Stimulated activated CD4-positive, alpha-beta T cell treated with anti-CD3 and anti-CD28 coated beads, Interleukin-12 subunit alpha, Interleukin-12 subunit beta, amount 100 ng/mL, for 24 hours (primary cell): ENCODE measurements at places on chromosomes 13 and 19.

DNA sequence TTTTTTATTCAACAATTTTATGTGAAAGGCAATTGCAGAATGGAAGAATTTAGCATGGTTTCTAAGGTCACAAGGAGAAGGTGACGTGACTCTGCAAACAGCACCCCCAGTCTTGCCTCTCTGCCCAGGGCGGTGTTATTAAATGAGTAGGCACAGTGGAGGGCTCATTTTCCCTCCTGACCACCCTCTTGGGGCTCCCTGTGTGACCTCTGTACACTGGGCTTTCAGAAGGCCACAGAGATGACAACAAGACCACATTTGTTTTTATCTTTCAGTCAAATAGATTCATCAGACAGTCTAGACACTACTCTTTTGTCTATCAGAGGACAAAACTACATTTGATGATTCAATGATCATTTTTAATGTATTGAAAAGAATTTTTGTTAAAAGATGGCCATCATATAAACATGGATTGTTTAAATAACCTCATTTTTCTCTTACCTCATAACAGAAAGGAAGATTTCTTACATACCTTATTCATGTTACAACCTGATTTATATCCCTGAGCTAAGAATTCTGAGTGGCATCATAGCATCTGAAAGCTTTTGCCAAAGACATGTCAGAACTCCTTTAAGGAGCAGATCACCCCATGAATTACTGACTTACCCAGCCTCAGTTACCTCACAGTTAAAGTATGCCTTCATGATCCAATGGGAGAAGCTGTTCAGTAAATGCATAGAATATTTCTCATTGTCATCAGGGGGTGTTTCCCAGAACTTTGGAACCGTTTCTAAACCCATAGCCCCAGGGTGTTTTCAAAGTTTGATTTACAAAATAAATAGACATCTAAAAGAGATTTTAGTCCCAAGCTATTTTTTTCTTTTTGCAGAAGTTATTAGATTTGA, 184.0 kb upstream of the RFC3 start:
- DNase-seq = no peak

DNA sequence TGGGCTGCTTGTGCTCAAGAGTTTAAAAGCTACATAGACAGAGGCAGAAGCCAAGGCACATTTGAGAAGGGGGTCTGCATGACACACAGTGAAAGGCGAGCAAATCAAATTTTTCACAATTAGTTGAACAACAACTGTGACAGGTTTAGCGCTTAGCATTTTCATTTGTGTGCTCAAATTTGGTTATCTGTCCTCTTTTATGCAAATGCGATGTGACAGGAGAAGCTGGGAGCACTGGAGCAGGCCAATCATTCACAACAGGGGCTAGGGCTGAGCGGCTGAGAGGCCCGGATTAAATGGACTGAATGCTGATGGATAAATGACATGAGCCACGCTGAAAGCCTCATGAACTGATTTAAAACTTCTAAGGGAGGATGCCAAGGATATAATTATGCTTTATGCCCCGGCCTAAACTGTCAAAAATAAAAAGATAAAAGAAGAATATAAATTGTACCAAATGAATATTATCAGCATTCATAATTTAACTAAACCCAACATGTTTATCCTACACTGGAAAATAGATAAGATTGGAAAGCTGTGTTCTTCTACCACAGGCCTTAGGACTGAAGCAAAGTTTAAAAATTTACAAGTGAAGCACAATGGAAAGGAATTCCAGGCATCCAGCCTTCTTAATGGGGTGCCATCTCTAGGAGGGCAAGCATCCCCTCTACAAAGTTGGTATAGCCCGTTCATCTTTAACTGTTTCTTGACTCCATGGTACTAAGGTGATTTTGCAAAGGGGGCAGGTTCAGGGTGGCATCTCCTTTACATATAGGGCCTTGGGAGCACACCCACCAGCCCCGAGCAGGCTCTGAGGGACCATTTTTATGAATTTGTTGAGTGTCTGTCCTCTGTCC, 117.9 kb downstream of the RBM26 start:
- DNase-seq = no peak

- no peak for DNase-seq
Measured at GRCh38 chr13:78183732-78184131, 265.1 kb upstream of the EDNRB start.

- DNase-seq = no peak
Measured at GRCh38 chr13:113756441-113757097, 2.5 kb upstream of the TMEM255B start.

GRCh38 chr13:24275041-24275440, 34.3 kb upstream of the C1QTNF9 start:
- no peak for DNase-seq

DNA sequence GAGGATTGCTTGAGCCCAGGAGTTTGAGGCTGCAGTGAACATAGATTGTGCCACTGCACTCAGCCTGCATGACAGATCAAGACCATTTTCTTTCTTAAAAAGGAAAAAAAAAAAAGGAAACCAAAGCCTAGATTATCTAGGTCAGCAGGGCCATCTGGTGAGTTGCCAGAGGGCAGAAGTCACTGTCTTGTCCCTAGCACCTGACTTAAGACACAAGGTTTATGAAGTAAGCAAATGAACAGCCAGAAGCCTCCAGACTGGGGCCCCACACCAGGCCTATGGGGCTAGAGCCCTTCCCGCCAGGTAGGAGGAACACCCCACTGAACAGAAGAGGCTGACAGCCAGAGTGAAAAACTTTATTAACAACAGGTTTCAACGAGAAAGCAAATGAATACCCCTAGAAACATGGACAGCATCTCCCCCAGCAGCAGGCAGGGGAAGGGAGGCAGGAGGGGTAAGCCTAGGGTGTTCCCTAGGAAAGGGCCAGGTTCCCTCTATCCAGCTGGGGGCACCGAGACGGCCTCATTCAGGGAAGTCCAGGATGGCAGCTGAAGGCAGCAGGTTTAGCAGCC, 1.2 kb downstream of the WDR83 start:
- no peak for DNase-seq

- DNase-seq = no peak
Measured at GRCh38 chr19:5753743-5754142, 30.8 kb downstream of the PRR22 start.

DNA sequence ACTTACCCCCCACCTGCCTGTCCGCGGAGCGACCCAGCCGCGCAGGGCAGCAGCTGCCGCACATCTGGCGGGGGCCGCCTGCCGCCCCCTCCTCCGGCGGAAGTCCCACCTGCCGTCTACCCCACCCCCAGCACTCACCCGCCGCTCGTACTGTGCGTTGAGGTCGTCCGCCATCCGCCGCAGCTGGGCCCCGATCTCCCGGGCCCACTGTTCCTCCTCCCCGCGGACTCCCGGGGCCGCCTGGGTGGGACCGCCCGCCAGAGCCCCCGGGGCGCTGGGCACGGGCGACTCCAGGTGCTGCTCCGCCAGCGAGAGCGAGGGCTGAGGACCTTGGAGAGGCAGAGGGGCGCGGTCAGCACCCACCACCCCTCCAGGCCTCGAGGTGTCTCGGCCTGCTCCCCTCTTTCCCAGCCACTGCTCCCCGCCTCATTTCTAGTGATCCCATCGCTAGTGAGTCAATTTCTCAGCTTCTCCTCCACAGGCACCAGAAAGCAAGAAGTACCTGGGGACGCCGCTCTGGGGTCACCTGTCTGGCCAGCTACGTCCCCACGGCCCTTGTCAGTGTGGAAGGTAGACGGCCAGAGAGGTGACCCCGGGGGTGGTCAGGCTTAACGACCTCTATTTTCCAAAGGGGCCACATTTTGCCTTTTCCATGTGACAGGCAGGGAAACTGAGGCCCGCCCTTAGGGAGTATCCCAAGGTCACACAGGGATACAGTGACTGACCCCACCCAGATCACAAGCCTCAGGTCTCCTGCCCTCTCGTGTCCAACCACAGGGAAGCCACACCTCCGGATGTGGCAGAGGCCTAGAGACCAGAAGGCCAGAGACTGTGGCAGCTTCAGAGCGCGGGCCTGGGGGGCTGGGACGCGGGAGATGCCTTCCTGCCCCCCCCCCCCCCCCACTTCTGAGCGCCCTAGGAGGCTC, 4.3 kb downstream of the BBC3 start:
- no peak for DNase-seq

DNA sequence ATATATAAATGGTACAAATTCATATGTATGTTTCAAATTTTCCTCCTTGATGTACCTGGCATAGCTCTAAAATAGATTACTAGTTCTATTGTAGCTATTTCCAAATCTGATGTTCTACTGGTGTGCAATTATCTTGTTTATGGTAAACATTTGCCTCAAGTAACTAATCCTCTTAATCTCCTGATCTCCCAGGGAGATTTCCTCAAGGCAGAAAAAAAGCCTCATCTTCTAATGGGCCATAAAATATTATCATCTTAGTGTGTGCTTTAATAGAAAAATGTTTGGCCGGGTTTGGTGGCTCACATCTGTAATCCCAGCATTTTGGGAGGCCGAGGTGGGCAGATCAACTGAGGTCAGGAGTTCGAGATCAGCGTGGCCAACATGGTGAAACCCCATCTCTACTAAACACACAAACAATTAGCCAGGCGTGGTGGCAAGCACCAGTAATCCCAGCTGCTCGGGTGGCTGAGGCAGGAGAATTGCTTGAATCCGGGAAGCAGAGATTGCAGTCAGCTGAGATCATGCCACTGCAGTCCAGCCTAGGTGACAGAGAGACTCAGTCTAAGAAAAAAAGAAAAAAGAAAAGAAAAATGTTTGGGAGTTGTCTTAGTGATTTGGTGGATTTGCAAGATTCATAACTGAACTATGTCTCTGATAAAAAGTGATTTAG, 498.9 kb upstream of the SLITRK5 start:
- DNase-seq = no peak

DNA sequence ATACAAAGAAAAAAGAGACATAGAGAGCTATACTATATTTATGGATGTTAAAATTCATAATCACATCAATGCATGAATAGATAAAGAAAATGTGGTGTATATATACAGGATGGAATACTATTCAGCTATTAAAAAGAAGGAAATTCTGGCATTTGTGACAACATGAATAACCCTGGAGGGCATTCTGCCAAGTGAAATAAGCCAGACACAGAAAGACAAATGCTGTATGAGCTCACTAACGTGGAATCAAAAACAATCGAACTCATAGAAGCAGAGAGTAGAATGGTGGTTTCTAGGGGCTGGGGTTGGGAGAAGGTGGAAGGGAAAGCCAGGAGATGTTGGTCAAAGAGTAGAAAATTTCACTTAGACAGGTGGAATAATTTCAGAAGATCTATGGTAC, 24.0 kb downstream of the UTP14C start:
- DNase-seq = no peak

GRCh38 chr13:33236021-33236420, 49.5 kb downstream of the STARD13 start:
- no peak for DNase-seq

DNA sequence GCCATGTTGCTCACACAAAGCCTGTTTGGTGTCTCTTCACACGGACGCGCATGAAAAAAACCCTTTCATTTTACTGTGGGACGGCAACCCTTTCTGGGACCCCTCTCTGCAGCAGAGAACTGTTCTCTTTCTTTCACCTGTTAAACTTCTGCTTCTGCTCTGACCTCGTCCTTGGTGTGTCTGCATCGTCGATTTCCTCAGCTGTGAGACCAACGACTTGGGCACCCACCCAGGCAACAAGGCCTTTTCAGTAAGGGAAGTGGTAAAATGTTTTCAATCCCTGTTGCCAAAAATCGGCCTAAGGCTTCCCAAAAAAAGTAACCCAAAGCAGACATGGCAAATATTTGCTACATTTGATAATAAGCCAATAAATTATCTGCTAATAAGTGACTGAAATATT, 515.3 kb downstream of the IRS2 start:
- no peak for DNase-seq

- peak; percentile 37 for DNase-seq
Measured at GRCh38 chr19:10654610-10655456, 687 bp downstream of the ILF3 start.

DNA sequence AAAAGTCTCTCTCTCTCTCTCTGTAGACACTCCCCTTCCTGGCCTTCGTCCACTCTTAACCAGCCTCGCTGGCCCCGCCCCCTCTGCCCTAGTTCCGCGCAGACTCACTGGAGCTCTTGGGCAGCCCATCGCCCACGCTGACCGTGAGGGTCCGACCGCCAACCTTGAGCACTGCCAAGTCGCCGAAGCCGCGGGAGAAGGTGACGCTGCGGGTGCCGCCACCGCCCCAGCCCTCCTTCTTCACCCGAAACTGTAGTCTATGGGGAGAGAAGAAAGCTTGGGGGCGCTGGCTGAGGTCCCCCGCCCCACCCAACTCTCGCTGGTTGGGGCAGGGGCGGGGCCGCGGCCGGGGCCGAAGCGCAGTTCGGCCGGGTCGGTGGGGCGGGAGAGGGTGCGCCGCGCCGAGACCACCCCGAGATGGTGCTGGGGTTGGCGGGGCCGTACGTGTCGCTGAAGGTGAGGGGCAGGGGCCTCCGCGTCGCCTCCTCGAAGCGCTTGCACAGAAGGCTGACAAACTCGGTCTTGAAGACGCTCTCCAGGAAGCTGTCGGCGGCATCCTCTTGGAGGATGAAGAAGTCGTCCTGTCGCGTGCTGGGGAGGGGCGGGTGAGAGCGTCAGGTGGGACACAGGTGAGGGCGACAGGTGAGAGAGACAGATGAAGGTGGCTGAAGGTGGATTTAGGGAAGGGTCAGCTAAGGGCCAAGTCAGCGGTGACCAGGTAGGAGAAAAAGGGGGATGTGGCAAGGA, 12.6 kb upstream of the ZNF414 start:
- no peak for DNase-seq
